Omental fat pad (tissue), 4 donors: ENCODE measurements at places on chromosomes 11 and 22. TPM values are rescaled to one million over a fixed set of nuclear protein-coding genes. Genes with fewer than 3 reads are reported as not detected.

- DNase-seq, result no peak
Measured at GRCh38 chr11:1541474-1542204, 30.4 kb downstream of the DUSP8 start.

DNA sequence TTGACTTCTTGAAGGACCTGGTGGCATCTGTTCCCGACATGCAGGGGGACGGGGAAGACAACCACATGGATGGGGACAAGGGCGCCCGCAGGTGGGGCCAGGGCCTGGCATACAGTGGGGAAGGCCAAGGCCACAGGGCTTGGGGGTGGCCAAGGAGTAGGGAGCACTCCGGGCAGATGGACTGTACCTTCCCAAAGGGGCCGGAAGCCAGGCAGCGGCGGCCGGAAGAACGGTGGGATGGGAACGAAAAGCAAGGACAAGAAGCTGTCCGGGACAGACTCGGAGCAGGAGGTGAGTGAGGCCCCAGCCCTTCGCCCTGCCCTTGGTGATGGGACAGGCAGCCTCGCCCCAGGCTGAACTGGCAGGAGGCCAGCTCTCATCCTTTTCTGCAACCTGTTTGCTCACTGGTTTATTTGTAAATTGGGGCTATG lies 1.2 kb downstream of the DRAP1 start:
- no peak for DNase-seq

GRCh38 chr11:81303038-81303664 lies 1430.5 kb downstream of the FAM181B start:
- no peak for DNase-seq

GRCh38 chr11:88434333-88434976 lies 96.9 kb upstream of the CTSC start:
- DNase-seq, result no peak

Gene TMEM151A
- total RNA-seq, result 14.8 TPM

Gene KRTAP5-2
- total RNA-seq, result not detected

Gene HMOX1
- total RNA-seq, result 48.3 TPM

- DNase-seq, result no peak
Measured at GRCh38 chr11:79193663-79194310, 247.0 kb downstream of the TENM4 start.

Gene OR51S1
- not detected for total RNA-seq

Gene OLFML1
- total RNA-seq, result 40.7 TPM

Gene RASSF10
- 1.7 TPM for total RNA-seq

DNA sequence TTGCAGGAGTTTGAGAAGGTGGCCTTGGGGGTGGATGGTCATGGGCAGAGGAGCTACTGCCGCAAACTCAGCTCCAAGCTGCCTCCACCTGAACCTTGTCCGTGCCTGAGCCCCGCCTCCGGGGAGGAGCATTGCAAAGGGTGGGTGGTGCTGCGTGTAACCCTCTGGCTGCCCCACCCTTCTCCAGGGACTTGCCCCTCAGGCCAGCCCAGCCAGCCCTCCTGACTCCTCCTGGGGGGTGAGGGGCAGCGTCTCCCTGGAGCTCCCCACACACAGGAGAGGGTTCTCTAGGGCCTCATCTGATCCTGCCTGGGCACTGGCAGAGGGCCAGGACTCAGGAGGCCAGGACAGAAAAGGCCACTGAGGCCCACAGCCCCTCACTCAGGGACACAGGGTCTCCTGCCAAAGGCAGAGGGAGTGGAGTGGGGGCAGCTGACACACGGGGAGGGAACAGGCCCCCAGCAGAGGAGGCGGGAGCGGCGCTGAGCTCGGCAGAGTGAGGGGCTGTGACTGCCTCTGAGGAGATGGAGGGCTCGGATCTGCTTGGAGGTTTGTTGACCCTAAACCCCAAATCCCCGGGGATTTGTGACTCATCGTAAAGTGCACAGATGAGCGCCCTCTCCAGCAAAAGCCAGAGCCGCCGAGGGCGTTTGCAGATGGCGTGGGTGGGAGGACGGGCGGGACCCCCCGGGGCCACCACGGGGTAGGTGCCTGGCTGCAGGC lies 12.8 kb downstream of the BRSK2 start:
- no peak for DNase-seq

- no peak for DNase-seq
Measured at GRCh38 chr11:30960387-30960992, 374.3 kb upstream of the MPPED2 start.

Gene MOV10L1
- total RNA-seq, result 1.3 TPM

DNA sequence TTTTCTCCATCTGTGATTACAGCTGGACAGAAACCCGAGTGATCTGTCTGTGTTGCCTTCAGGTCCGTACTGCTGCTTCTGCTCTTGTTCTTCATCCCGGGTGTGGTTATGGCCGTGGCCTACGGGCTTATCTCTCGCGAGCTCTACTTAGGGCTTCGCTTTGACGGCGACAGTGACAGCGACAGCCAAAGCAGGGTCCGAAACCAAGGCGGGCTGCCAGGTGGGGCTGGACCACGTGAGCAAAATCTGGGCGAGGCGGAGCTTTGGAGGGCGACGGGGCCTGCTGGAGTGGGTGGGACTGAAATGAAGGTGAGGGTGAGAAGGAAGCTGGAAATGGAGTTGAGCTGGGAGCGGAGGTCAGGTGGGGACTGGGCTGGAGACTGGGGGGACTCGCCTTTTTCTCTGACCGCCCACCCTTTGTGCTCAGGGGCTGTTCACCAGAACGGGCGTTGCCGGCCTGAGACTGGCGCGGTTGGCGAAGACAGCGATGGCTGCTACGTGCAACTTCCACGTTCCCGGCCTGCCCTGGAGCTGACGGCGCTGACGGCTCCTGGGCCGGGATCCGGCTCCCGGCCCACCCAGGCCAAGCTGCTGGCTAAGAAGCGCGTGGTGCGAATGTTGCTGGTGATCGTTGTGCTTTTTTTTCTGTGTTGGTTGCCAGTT lies 11.1 kb downstream of the CCKBR start:
- DNase-seq, result no peak

DNA sequence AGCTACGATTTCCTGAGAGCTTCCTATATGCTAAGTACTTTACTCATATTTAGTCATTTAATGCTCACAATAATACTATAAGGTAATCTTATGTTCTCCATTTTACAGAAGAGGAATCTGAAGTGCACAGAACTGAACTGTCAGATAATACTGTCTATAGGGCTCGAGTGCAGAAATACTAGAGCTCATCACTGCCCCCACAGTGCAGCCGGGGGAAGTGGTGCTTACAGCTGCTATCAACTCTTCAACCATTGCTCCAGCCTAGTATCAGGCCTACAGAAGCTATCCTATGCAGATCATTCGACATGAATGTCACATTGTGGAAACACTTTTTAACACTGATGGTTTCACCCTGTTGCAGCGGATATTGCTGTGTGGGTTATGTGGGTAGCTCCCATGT lies 929.9 kb downstream of the NTM start:
- DNase-seq, result no peak

DNA sequence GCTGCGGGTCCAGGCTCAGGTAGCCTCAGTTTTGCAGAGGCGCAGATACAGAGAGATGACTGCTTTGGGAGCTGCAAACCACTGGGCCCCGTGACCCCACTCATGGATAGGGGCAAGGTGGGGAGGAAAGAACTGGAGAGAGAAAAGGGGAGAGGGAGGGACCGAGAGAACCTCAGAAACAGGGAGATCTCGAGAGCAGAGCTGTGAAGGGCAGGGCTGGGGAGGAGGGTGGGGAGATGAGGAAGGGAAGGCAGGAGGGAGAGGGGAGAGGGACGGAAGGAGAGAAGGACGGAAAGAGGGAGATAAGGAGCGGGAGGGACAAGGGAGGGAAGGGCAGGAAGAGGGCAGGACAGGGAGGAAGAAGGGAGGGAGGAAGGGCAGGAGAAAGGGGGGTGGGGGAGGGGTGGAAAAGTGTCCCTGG lies 46.3 kb downstream of the IGLL1 start:
- no peak for DNase-seq

Gene DEFB131B
- total RNA-seq, result not detected

DNA sequence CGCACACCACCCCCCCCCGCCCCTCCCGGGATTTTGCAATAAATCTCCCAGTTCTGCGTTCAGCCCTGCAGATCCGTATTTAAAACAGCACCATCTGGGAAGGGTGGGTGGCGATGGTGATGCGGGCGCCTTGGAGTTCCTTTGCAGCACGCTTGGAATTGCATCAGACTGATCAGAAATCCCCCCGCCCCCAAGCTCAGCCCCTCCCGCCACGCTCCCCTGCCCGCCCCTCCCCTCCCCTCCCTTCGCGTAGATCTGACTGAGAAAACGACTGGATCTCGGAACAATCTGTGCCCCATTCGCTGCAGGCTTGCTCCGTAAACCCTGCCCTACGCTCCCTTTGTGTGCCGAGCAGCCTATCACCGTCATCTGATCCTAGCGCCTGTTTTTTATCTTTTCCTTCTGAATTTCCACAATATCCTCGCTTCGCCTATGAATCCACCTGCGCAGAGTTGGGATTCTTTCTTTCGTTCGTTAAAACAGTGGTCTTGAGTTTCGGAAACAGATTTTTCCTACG lies 18.1 kb upstream of the BDNF start:
- DNase-seq, result no peak

- DNase-seq, result no peak
Measured at GRCh38 chr11:67310246-67311050, 7.1 kb downstream of the SSH3 start.

Gene TTC12
- total RNA-seq, result 7.5 TPM

- DNase-seq, result no peak
Measured at GRCh38 chr11:27391331-27392015, 28.5 kb upstream of the CCDC34 start.

Gene GGT5
- 54.4 TPM for total RNA-seq

DNA sequence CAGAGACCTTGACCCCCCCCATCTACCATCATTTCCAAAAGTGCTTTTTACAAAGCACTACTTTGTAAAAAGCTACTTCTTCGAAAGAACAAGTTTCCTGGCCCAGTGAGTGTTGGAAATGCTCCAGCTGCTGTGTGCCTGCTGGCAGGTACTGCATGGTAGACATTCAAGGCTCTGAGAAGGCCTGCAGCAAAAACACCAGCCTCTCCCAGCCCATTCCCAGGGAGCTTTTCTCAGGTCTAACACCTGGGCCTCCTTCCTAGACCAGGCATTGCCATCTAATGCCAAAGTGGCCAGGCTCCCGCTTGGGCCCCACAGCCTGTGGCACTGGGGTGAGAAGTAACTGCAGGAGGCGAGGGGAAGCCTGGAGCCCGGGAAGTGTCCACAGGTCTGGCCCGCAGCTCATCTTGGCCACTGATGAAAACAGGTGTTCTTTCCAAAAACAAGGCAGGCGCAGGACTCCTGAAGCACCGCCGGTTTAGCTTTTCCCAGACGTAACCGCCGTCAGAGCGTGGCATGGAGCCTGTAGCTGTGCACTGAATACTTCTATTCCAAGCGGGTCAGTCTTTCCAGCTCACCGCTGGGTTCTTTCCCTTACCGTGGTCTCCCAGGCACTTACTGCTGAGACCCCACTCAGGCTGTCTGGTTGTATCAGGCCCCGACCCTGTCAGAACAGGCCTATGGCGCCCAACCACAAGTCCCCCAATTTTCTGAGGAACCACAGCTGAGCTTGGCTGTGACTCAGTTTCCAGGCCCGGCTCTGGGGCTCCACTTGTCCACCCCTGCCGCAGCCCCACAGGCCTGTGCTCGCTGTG lies 1.2 kb upstream of the TCIRG1 start:
- no peak for DNase-seq

Gene PVALB
- total RNA-seq, result not detected

DNA sequence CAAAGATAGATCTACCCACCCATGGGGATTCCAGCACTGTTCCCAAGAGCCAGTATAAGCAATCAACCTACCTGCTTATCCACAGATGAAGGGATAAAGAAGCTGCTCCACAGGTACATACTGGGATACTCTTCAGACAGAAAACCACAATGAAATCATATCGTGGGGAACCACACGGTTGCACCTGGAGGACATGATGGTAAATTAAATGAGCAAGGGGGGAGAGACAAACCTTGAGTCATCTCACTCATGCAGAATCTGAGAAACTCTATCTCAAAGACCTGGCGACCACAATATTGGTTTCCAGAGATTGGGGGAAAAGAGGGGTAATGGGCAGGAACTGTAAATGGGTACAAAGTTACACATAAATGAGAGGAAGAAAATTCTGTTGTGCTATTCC lies 14.5 kb downstream of the RGL4 start:
- no peak for DNase-seq

GRCh38 chr11:64268893-64269539 lies 15.4 kb downstream of the BAD start:
- no peak for DNase-seq

DNA sequence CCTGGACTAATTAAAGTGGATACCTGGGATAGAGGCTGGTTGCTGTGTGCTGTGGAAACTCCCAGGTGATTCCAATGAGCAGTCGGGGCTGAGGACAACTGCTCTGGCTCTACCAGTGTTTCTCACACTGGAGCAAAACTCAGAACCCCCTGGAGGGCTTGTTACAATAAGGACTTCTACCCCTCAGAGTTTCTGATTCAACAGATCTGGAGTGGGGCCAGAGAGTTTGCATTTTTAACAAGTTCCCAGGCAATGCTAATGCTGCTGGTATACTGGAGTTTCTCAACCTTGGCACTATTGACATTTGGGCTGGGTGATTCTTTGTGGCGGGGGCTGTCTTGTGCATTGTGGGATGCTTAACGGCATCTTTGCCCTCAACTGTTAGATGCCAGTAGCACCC lies 353.7 kb downstream of the MIAT start:
- DNase-seq, result no peak

Gene CSTF3
- total RNA-seq, result 7.9 TPM

Gene RTN4RL2
- total RNA-seq, result 1.4 TPM

Gene SAA4
- 0.74 TPM for total RNA-seq

- no peak for DNase-seq
Measured at GRCh38 chr22:37281195-37281594, 1.1 kb upstream of the CYTH4 start.

- no peak for DNase-seq
Measured at GRCh38 chr22:30460147-30460546, 11.7 kb downstream of the SEC14L3 start.

GRCh38 chr11:17691550-17691949 lies 27.8 kb upstream of the MYOD1 start:
- DNase-seq, result no peak

GRCh38 chr22:46574993-46575910 lies 37.8 kb upstream of the CELSR1 start:
- no peak for DNase-seq

- DNase-seq, result no peak
Measured at GRCh38 chr11:77547863-77548551, 41.7 kb upstream of the AQP11 start.

Gene TCN1
- total RNA-seq, result not detected

GRCh38 chr11:38153985-38154384 lies 1555.9 kb upstream of the RAG2 start:
- no peak for DNase-seq

Gene RTN4R
- 1.8 TPM for total RNA-seq

Gene MYBPC3
- 0.19 TPM for total RNA-seq

DNA sequence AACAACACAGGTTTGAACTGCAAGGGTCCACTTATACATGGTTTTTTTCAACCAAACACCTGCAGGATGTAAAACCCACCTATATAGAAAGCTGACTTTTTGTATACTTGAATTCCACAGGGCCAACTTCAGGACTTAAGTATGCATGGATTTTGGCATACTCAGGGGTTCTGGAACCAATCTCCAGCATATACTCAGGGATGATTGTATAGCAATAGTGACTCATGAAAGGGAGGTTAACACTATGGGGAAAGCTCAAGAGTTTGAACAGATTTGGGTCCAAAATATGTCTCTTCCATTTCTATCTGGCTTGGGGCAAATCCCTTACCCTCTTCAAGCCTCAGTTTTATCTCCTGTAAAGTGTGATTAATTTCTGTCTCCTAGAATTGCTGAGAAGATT lies 94.9 kb downstream of the MICAL2 start:
- no peak for DNase-seq
